Occipital lobe (tissue), 3 donors: ENCODE measurements at places on chromosomes 12 and 14.

DNA sequence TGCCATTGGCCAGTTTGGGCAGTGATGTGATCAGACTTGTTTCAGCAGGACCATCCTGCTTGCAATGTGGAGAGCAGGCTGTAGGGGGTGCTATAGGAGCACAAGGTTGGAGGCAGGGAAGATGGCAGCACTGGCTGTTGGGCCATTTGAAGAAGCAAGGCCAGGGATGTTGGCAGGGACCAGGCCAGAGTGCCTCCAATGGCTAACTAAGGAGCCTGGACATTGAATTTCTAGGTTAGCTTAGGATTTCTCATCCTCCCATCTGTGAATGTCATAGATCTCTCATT lies 23.5 kb downstream of the FGF23 start:
- no peak for DNase-seq

- no peak for DNase-seq
Measured at GRCh38 chr12:45669093-45669492, 60.4 kb upstream of the ARID2 start.

GRCh38 chr12:23093488-23093887 lies 468.5 kb downstream of the ETNK1 start:
- DNase-seq, result no peak

DNA sequence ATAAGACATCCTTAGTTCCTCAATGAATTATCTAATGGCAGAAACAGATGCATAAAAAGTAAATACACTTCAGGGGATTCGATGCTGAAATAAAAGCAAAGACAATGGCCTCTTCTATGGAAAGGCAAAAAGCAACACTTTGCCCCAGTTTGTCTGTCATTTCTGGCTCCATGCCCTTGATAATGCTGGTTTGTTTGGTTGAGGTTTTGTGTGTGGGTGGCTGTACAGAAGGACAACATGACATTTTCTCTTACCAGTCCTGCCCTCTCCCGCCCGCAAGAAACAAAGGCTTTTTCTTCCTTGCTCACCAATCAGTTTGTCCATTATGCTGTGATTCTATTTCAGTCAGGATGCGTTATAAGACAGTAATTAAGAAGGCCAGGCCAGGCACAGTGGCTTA lies 18.1 kb upstream of the WDR89 start:
- DNase-seq, result peak; percentile 32

GRCh38 chr12:24823808-24824515 lies 124.9 kb downstream of the BCAT1 start:
- no peak for DNase-seq

DNA sequence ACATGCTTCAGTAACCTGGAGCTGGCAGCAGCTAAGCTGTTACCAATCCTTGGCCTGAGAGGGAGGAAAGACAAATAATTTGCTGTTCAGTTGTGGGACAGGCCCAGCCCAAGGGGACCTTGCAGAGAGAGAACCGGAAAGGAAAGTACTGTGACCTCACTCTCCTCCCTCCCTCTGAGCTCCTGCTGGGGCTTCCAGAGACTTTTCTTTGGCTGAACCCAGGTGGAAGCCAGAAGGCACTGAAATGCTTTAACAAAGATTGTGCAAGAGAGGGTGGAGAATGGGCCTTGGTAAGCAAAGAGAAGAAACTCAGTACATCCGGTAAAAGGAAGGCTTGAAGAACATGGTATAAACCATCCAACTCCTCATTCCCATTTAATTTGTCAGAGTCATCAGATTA lies 457.1 kb downstream of the GLT1D1 start:
- DNase-seq, result no peak

- no peak for DNase-seq
Measured at GRCh38 chr12:1419849-1420371, 174.5 kb downstream of the FBXL14 start.

- no peak for DNase-seq
Measured at GRCh38 chr14:61752626-61753025, 9.6 kb upstream of the SNAPC1 start.

DNA sequence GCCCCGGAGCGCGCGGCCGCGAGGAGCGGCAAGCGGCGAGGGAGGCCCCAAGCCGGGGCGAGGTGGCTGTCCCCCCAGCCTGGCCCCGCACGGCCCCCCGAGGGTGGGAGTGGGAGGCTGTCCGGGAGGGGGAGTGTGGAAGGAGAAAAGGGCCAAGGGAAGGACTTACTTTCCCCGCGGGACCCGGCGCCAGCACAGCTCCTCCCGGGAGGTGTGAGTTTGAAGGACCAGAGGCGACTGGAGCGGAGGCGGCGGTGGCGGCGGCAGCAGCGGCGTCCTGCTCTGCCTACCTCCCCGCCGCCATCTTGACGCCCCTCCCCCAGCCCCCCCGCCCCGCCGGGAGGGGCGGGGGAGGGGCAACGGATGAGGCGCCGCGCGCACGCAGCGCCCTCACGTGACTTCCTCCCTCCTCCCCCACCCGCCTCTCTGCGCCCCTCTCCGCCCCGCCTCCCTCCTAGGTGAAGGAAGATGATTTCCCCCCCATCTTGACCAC lies at the start of gene SBNO1:
Gene SBNO1, minus strand, starts transcription at position 316 of the 493 bp plus-strand sequence. CDS start 14,406 bp downstream, outside the sequence.
- DNase-seq, result peak; percentile 90

- DNase-seq, result no peak
Measured at GRCh38 chr14:34361504-34362011, 100.5 kb downstream of the SPTSSA start.

DNA sequence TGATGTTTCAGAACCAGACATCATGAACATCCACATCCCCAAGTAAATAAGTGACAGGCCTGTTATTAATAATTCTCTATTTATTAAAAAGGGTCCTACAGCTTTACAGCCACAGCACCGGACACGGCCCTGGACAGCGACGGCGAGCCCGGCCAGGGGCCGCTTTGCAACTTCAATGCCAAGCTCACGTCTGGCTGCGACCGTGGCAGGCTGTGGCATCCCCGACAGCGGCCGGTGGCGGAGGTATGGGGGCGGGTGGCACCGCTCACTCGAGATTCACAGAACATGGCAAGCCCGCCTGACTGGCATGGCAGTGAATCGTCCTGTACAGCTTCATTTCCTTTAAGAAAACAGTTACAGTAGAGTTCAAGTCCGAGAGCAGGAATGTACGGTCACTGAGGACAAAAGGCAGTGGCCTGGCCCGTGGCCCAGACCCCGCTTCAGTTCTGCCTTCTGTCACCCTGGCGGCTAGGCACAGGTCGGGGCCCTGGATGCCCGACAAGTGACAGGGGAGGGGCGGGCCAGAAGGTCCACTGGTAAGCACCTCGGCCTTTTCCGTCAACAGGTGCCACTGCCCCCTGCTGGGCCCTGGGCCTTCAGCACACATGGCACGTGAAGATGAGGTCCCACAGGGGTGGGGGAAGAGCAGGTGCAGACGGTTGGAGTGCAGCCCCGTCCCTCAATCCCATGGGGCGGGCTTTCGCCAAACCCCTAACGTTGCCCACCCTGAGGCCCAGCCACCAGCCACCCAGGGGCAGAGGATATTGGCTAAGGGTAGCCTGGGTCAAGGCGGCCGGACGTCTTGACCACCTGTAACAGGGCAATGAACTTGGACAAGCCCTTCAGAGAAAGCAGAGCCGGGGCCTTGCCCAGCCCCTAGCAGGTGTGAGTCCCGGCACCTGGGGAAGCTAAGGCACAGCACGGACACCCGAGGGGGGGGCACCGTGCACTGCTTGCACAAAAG lies 30.3 kb downstream of the HIP1R start:
- no peak for DNase-seq

DNA sequence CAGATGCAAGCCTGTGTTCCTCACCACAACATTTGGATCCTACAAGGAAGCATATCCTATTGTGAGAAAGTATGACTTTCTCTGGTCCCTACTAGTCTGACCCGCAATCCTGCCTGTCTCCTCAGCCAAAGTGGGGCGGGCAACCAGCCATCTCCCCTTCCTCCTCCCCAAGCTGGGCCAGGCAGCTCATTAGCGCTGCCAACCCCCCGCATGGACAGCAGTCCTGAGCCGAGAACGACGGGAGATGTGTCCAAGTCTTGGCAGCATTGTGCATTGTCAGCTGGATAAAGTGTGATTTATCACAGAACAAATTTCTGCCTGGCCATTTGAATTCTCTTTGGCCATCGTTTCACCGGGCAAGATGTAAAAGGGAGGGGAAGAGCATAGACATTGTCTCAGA lies 139.4 kb downstream of the SLC15A4 start:
- peak; percentile 26 for DNase-seq

- no peak for DNase-seq
Measured at GRCh38 chr12:64123448-64123847, 98.6 kb downstream of the KICS2 start.

GRCh38 chr14:96225745-96226151 lies 21.1 kb downstream of the BDKRB2 start:
- DNase-seq, result no peak

DNA sequence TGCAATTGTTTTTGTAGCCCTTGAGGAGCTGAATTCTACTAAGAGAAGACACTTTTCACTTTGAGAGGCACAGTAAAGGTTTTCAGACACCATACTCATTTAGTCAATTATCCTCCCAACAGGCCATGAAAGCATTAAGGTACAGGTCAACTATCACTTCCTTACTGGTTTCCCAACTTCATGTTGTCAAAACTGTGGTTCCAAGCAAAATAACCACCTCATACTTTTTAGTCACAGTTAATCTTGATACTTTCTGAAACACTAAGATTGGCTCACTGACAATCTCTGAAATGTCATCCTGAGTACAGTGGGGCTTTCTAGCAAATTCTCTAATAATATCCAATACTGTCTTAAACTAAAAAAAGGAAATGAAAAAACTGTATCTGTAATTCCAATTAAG lies 71.7 kb downstream of the SLC2A13 start:
- no peak for DNase-seq

GRCh38 chr12:108302403-108303311 lies 36.5 kb downstream of the CMKLR1 start:
- DNase-seq, result no peak

DNA sequence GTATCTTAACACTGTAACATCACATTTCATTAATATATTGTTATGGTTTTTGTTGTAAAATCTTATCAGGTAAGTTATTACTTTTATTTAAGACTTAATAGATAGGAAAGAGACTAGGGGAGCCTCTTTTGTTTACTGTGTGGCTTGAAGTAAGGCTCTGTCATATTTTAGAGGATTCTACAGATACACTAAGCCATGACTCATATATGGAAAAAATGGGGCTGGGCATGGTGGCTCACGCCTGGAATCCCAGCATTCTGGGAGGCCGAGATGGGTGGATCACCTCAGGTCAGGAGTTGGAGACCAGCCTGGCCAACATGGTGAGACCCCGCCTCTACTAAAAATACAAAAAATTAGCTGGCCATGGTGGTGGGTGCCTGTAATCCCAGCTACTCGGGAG lies 23.6 kb upstream of the NPFF start:
- no peak for DNase-seq

GRCh38 chr12:19246933-19247332 lies 117.4 kb downstream of the PLEKHA5 start:
- DNase-seq, result no peak

DNA sequence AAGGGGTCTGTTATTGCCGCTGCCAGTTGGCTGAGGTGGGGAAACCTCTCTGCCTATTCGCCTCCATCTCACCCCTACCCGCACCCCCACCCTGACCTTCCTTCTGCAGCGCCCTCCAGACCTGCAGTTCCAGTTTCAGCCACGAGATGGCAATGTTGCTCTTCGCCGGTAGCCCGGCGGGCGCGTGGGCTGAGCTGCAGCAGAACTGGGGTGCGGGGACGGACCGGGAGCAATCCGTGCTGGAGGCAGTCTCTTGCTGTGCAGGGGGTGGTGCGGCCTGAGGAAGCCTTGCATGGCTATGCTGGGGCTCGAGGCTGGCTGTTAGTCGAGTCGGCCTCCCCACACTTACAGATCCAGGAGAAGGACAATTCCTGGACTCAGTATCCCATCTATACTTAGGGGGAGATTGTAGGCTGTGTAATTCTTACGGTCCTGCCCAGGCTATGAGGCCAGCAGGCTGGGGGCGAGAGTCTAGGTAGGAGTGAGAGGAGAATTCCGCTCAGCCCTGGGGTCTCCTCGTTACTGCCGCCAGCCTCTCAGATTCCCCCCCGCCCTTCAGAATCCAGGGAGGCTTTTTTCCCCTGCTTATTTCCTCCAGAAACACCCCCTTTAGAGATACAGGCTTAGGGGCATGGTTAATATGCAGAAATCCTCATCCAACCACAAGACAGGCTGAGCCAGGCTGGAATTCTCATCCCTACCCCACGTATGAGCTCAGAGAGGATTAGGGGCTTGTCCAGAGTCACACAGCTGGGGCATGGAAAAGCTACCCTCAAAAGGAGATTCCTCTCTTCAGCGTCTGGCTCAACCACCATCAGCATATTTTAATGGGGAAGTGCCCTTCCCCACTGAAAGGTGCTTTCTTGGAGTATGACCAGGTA lies 118.2 kb downstream of the AACS start:
- DNase-seq, result peak; percentile 88

DNA sequence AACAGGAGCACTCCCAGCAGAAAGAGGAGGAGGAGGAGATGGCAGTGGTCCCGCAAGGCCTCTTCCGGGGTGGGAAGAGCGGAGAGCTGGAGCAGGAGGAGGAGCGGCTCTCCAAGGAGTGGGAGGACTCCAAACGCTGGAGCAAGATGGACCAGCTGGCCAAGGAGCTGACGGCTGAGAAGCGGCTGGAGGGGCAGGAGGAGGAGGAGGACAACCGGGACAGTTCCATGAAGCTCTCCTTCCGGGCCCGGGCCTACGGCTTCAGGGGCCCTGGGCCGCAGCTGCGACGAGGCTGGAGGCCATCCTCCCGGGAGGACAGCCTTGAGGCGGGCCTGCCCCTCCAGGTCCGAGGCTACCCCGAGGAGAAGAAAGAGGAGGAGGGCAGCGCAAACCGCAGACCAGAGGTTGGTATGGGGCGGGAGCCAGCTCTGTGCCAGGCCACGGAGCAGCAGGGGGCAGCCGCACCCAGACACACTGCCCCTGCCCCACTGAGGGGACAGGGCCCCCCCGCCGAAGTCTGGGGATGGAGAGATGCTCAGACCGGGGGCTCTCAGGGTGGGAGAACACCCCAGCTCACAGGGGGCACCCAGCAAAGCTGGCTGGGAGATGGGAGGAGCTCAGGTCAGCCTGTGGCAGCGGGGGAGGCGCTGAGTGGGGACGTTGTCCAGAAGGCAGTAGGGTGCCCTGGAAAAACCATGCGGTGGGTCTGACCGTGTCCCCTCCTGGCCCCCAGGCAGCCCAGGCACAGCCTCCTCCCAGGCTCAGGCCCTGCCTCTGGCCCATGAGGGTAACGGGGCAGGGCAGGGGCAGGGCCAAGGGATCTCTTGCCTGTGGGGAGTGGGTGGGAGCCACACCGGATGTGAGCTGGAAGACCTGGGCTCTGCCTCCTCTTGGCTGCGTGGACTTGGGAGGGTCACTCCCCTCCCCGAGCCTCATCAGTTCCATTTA lies 9.8 kb downstream of the CHGA start:
- peak; percentile 53 for DNase-seq

DNA sequence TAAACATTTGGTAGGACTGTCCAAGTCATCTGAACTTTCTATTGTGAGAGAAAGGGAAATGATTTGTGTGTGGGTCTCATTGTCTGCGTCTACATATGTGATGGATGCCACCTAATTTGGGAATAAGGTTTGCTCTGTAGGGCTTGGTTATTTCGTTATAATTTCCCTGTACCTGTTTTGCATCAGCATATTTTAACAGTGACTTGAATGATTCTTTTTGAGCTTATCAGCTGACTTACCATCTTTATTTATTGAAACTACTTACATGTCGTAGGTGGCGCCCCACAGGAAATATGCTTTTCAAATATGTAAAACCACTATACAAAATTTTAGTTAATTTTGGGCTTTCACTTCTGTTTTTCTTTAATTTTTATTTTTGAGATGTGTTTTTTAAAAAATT lies 56.5 kb upstream of the BCAT1 start:
- DNase-seq, result no peak

- DNase-seq, result peak; percentile 56
Measured at GRCh38 chr12:79959484-79959883, 24.6 kb upstream of the PPP1R12A start.

GRCh38 chr14:104505085-104506074 lies 74.2 kb upstream of the C14orf180 start:
- no peak for DNase-seq
